Effector memory CD8-positive, alpha-beta T cell (primary cell): ENCODE measurements at places on chromosomes 5 and 9.

DNA sequence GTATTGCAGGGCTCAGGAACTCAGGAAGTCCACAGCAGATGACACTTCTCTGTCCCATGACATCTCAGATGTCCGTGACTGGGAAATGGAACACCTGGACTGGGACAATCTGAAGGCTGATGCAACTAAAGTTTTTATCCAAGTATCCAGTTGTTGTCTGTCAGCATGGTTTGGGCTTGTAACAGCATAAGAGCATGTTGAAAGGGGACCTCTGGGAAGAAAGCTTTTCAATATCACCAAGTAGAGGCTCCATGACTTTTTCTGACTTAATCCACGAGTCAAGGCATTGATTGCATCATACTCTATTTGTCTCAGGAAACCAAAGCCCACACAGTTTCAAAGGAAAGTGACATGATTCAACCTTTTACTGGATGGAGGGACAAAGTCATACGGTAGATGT, 807.7 kb downstream of the MTRR start:
- no peak for DNase-seq

DNA sequence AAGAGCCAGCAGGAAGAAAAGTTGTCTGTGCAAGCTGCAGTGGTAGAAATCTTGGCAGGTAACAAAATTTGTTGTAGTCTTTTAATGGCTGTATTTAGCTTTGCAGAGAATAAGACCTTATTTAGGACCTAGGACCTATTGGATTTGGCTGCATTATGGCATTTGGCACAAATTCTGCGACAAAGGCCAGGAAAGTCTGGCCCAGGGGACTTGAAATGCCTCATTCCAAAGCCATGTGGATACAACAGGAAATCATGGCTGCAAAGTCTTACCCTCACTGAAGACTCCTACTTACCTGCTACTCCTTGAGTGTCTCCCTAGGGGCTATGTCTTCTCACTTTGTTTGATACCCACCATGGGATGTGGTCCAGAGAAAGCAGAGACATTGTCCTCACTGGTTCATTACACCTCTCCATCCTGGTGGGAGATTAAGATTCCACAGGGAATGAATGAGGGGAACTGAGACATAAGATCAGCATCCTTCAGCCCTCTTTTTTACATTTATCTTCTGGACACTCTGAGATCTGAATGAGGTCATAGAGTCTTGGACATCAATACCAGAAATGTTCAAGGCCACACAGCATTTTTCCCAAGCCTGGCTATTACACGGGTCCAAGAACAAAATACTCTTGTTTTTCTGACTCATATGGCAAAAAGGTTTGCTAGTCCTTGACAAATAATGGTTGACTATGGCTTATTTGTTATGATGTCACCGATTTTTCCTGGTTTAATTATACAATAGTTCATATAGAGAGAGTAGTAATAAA, 119.4 kb downstream of the PDE8B start:
- DNase-seq, result no peak

DNA sequence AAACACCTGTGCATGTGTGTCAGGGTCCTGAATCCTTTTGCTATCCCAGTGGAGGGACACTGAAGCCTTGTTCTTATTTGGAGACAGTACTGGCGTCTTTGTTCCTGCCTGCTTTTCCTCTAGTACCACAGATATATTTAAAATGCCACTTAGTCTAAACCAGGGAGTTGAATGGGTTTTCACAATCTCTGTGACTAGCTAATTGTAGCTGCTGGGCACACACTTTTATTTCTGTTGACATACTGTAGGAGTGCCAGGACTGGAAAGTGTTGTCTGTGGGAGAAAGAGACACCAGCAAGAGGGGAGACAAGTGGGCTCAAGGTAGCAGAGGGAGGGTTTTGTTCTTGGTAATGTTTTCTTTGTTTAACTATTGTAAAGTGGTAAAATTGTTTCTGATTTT, 174.0 kb upstream of the SV2C start:
- DNase-seq, result no peak

DNA sequence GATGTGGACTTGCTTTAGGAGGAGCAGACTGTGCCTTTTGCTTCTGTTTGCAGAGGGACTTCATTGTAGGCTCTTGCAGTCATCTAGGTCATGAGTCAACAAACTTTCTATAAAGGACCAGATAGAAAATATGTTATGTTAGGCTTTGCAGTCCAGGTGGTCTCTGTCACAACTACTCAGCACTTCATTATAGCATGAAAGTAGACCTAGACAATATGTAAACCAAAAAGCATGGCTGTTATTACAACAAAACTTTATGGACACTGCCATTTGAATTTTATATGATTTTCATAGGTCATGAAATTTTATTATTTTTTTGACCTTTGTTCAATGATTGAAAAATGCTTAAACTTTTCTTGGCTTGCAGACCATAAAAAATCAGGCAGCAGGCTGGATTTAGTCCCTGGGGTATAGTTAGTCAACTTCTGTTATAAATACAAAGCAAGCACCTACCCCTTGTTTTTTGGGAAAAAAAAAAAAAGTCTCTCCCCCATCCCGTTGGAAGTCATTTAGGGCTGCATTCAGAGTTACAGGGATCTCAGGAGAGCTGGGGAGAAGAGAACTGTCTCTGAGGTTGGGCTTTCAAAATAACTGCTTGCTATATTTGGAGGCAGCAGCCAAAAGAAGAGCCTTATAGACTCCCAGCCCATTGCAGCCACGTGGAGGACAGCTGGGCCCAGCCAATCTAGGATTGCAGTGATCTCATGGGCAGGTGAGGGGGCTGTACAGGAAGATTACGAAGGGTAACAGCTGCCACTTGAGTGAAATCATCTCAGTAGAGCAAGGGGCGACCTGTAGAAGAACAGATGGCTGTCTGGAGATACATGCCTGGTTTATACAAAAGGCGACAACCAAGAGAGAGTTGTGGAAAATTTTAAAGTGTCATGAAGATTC, 136.6 kb upstream of the TNC start:
- DNase-seq, result no peak

DNA sequence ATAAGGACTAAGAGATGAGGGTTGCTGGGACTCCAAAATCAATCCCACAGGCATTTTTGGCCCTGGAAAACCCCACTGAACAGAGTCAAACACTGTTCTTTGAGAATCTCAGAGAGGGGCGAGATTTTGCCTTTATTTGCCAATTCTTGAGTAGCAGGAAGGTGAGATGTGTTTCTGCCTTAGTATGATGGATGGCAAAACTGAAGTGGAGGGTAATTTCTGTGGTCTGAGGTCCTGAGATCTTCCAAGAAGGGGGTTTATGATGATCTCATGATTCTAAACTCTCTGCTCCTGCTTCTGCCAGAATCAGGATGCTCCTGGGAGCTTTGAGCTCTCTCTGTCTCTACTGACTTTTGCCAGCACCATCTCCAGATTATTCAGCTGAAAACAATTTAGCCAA, 174.8 kb upstream of the CLINT1 start:
- DNase-seq, result no peak

GRCh38 chr5:109701252-109701651, 11.5 kb downstream of the MAN2A1 start:
- DNase-seq, result no peak

GRCh38 chr5:36929438-36929837, 52.9 kb downstream of the NIPBL start:
- no peak for DNase-seq

DNA sequence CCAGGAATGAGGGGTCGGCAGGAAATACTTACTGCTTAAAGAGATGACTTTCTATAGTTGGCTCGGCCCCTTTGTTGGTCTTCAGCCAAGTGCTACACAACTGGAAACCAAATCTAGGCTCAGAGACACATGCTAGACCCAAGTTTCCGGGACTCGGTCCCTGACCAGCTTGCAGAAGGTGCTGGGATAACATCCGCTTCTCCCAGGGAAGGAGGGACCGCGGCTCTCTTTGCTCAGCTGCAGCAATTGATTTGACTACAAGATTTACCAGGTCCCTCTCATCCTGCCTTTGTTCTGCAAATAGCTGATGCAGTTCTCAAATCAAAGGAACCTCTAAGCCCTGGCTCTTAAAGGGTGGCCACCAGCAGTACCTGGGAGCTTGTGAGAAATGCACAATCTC, 314.7 kb downstream of the MLLT3 start:
- DNase-seq, result no peak

- no peak for DNase-seq
Measured at GRCh38 chr5:85717203-85717563, 900.6 kb upstream of the COX7C start.

DNA sequence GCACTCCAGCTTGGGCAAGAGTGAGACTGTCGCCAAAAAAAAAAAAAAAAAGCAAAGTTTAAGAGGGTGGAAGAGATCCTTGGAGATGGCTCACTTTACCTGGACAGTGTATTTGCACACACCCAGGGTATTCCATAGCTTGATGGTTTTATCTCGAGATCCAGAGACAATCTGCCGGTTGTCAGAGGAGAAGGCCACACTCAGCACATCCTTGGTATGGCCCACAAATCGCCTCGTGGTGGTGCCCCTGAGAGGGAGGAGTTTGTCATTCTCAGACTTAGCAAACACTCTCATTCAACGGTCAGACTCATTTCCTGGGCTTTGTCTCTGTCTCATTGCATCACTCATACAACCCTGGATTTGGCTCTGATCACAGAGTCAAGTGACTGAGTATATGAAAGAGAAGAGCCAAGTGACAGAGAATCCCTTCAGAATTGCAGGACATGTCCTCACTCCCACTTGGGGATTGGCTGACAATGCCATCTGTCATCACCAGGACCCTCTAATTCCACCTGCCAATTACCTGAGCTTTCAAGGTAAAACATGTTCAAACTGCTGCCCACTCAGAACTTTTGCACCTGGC, 2.2 kb downstream of the RACK1 start:
- peak; percentile 27 for DNase-seq

GRCh38 chr9:34686732-34687131, 4.3 kb downstream of the CCL19 start:
- no peak for DNase-seq

- no peak for DNase-seq
Measured at GRCh38 chr5:147966829-147967228, 60.5 kb upstream of the C5orf46 start.

DNA sequence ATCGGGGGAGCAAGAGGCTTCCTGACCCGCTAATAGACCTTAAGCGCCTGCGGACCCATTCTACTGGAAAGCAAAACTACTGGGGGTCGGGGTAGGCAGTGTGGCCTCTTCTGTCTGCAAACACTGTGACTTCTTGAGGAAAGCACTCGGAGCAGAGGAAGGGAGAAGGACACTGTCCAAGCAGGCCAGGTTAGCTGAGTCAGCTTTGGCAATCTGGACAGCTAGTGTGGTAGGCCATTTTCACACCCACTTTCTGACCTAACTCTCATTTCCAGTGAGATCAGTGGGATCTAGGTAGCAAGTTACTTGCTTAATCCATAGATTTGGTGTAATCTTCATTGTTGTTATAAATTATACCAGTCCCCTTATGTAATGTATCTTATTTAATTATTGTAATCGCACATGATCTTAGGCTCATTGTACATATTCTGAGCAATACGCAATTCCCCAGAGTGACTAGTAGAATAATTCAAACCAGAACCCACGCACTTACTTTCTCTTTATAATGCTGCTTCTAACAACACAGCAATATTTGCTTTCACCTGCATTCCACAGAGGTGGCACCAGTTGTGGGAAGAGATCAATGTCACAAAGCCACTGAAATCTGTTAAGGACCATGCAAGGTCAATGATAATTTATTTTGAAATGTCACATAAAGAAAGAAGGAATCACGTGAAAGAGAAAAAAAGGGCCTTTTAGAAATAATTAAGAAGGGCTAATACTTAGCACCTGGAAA, 82.9 kb downstream of the NREP start:
- DNase-seq, result no peak

- no peak for DNase-seq
Measured at GRCh38 chr5:171848486-171848885, 62.9 kb downstream of the SMIM23 start.

- no peak for DNase-seq
Measured at GRCh38 chr5:128842241-128842640, 123.0 kb upstream of the SLC27A6 start.

- no peak for DNase-seq
Measured at GRCh38 chr5:57166276-57166675, 7.6 kb upstream of the GPBP1 start.

- no peak for DNase-seq
Measured at GRCh38 chr5:170865622-170866021, 3.8 kb downstream of the RANBP17 start.

- DNase-seq, result no peak
Measured at GRCh38 chr9:126383406-126384046, 56.9 kb downstream of the MVB12B start.

- no peak for DNase-seq
Measured at GRCh38 chr9:92656537-92656925, 13.4 kb downstream of the IPPK start.

GRCh38 chr5:136731241-136731900, 366.0 kb upstream of the TRPC7 start:
- DNase-seq, result no peak

DNA sequence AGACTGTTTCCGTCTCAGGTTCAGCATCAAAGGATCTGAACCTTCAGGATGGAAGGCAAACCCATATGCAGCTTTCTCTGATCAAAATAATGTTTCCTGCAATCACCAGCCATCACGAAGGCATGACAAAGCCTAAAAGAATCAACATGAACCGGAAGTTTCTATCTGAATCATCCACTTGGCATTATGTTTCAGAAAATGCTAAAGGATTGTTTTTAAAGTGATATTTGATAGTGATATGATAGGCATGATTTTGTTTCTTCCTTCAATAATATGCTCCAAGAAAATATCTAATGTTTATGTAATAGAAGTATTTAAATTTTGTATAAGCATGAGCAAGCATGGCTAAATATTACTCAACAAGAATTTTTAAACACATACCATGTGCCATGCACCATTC, 219.6 kb downstream of the PLK2 start:
- no peak for DNase-seq

GRCh38 chr9:111804636-111805035, 9.9 kb upstream of the SHOC1 start:
- DNase-seq, result no peak

- DNase-seq, result no peak
Measured at GRCh38 chr5:67347821-67348220, 151.2 kb upstream of the CD180 start.

DNA sequence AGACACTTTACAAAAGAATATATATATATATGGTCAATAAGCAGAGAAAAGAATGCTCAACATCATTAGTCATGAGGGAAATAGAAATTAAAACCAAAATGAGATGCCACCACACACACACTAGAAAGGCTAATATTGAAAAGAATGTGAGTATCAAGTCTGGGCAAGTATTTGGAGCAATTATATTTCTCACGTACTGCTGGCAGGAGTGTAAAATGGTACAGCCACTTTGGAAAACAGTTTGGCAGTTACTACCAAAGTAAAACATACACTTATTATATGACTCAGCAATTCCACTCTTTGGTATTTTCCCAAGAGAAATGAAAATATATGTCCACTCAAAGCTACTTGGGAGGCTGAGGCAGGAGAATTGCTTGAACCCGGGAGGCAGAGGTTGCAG, 29.8 kb downstream of the NEUROG1 start:
- no peak for DNase-seq
